Smooth muscle cell of bladder (primary cell): ENCODE measurements at places on chromosomes 6 and 20. TPM values are rescaled to one million over a fixed set of nuclear protein-coding genes. Genes with fewer than 3 reads are reported as not detected.

The SERPINB6 gene
- total RNA-seq = 97.8 and 103 TPM in 2 replicates

The SLC35D3 gene
- not detected in 2 replicates for total RNA-seq

The SLC35F1 gene
- under 0.01 TPM in 1 of 2 replicates, not detected in the other for total RNA-seq

The SCAND1 gene
- 57.7 and 58.3 TPM in 2 replicates for total RNA-seq
